ENCODE measurements at places on chromosomes 5 and 9.

DNA sequence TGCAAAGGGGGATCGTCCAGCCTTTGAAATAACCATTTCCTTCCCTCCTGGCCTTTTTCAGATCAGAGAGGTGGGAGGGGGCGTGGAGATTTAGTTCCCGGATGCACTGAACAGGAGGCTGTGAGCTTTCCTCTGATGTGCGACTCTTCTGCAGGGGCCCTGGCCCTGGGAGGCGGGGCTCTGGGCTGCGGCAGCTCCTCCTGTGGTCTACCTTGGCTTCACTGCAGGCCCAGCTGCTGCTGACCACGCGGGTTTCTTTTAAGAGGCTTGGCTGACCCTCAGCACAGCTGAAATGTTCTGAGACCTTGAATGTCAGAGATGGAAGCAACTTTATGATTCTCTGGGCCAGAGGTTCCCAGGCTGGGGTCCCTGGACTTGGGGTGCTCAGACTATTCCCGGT is 27.0 kb upstream of the COL15A1 start:
- DNase-seq, result no peak

- no peak for DNase-seq
Measured at GRCh38 chr5:67133217-67133616, 63.4 kb downstream of the CD180 start.

DNA sequence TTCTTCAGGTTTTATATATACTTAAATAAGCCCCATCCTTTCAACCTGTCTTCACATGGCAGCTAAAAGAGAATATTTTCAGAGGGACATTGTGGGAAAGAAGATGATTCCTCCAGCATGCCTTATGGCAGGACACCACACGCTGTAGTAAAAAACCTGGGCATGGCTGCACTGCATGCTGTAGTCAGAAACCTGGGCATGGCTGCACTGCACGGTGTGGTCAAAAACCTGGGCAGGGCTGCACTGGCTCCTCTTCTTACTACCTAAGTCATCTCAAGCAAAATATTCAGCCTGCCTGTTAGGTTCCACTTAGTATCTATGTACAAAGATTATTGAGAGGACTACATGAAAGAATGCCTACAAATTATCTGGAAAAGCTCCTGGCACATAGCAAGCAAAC is 153.6 kb downstream of the BRINP1 start:
- no peak for DNase-seq

DNA sequence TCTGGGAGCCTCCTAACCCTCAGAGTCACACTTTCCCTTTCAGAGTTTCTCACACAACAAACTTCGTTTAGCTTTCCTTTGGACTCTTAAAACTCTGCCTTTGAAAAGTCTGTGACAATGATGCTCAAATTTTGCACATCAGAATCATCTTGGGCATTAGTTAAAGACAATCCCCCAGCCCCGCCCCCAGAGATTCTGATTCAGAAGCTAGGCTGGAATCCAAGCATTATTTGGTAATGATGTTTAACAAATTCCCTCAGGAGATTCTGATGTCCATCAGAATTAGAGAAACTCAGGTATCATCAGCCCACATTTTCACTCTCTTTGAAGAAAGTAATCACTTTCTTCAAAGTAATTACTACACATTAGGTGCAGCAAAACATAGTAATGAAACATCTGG is 9.6 kb upstream of the PLPP1 start:
- no peak for DNase-seq

DNA sequence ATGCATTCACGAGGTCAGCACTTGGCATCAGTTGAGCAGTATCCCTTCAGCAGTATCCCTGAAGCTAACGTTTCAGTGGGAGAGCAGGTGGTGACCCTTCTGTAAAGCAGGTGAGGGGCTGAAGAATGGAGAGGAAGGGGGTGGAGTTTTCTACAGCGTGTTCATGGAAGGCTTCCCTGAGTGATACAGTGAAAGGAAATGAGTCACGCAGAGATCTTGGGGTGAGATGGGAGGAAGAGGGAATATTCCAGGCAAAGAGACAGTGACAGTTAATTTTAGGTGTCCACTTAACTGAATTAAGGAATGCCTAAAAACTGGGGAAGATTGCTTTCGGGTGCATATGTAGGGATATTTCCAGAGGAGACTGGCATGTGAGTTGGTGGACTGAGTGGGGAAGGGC is 25.7 kb downstream of the TAS2R1 start:
- no peak for DNase-seq

DNA sequence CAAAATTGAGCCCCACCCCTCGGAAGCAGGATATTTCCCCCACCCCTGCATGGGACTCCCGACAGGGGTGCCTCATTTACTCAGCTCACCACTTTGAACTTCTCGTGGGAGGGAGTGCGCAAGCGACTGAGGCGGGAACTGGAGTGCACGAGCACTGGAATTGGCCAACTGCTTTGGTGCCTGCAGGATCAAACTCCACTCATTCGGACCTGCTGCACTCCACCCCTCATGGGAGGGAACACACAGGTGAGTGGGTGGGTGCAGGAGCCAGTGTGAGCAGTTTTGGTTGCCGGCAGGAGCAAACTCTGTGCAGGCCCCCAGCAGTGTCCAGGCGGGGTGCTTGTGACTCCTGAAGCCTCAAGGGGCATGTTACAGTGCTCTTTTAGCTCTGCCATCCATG is 301.2 kb downstream of the TUSC1 start:
- DNase-seq, result no peak

- DNase-seq, result no peak
Measured at GRCh38 chr9:68751556-68751955, 46.5 kb downstream of the PIP5K1B start.

GRCh38 chr9:90442723-90443122 is 199.9 kb downstream of the DIRAS2 start:
- no peak for DNase-seq

- no peak for DNase-seq
Measured at GRCh38 chr5:3202570-3202969, 393.1 kb upstream of the IRX1 start.

- no peak for DNase-seq
Measured at GRCh38 chr9:97572196-97572891, 60.8 kb downstream of the TSTD2 start.

DNA sequence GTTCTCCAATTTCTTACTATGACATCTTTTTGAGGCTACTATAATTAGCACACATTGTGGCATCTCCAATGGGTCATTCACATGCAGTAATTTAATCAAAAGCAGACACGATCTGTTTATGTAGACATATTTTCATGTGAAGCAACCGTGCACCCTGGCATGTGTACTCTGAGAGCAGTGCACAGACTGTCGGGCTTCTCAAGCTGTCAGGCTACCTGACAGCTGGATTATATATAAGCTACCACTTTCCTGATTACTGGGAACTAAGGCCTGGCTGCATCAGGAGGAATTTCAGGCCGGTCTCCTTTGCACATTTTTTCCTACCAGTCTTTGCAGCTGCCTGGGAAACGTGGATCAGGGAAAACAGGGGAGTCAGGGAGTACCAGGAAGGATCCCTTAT is 197.5 kb downstream of the MAPKAP1 start:
- DNase-seq, result no peak

DNA sequence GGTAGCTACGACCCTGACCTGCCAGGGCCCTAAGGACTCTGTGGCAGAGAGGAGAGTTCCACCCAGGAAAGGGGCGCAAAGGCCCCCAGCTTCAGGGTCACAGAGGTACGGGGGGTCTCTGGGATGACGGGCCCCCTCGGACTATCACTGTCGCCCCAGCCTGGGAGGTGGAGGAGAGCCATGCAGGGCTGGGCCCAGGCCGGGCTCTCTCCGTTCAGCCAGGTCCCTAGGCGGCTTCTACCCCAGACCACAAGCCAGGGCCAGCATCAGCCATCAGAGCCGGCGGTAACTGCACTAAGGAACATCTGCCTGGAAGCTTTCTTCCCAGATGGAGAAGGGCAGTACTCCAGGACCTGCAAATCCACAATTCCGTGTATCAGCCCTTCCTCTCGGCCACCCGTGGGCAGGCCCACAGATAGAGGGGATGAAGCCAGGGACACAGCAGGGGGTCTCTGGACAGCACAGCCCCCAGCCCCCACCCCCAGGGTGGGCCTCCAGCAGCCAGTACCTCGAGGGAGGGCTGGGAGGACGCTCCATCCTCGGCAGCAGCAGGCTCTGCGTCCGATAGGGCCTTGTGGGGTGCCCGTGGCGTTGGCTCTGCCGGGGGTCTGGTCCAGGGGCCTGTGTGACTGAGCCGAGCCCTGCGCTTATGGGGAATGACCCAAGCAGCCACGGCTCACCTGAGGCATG is 38.4 kb downstream of the NACC2 start:
- no peak for DNase-seq

GRCh38 chr5:94423411-94423810 is 195.0 kb downstream of the KIAA0825 start:
- no peak for DNase-seq

GRCh38 chr5:100634937-100635534 is 99.9 kb downstream of the FAM174A start:
- DNase-seq, result no peak

GRCh38 chr5:16754601-16755000 is 137.8 kb upstream of the RETREG1 start:
- no peak for DNase-seq

DNA sequence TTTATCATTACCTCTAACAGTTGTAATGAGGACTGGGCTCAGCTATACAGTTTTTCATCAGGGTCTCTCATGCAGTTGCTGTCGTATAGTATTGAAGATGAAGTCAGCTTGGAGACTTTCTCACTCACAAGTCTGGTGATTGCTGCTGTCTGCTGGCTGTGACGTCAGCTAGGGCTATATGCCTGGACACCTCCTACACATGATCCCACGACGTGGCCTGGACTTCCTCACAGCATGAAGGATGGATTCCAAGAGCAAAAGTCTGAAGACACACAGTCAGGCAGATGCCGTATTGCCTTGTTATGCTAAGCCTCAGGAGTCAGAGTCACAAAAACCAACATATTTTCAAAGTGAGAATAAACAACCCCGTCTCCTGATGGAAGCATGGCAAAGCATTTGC is 193.3 kb downstream of the LURAP1L start:
- DNase-seq, result no peak

DNA sequence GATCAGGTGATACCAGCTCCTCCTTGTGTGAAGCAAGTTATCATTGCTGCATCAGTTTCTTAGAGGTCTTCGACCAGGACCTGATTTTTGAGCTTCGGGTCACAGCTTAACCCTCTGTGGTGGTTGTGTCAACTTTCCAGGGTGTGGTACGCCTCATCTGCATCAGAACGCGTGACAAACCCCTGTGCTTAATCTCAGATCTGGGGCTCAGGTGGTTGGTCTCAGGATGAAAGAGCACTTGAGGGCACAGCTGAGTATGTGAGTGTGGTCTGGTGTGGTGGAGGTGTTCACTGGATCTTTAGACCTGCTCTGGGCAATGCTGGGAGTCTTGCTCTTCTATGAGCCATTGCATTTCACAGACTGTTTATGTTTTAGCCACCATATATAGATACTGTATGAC is 64.1 kb downstream of the OSTF1 start:
- DNase-seq, result no peak

DNA sequence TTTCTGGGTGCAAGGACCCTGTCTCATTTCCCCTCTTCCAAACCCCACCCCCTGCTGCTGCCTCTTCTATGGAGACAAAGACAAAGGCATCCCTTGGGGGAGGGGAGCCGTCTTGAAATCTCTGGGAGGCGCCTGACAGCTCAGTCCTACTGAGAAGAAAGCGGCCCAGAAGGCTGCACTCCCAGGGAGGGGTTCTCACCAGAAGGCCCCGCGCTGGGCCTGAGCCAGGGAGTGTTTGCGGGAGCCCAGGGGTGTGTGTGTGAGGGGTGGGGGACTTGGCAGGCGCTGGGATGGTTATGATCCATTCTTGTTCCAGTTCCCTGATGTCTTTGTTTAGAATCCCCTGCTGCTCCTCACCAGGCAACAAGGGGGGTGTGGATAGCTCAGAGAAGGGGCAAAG is 45.7 kb upstream of the ALDH1B1 start:
- DNase-seq, result no peak

DNA sequence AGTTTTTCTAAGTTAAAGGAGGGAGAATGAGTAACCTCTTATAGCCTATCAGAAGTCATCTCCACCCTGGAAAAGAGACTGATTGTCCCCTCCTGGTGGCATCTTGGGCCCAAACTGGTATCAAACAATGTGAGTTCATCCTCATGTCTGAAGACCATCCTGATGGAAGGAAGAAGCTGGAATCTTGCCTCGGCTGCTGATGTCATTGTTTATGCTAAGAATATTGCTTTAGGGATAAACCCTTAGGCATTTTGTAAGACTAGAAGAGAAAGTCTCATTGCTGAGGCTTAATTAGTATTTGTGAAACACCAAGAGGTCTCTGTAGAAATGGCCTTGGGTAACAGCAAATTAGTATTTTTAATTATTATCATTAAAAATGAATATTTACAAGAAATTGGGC is 65.7 kb upstream of the KCNN2 start:
- DNase-seq, result no peak

GRCh38 chr5:119301906-119302305 is 53.9 kb upstream of the TNFAIP8 start:
- no peak for DNase-seq

DNA sequence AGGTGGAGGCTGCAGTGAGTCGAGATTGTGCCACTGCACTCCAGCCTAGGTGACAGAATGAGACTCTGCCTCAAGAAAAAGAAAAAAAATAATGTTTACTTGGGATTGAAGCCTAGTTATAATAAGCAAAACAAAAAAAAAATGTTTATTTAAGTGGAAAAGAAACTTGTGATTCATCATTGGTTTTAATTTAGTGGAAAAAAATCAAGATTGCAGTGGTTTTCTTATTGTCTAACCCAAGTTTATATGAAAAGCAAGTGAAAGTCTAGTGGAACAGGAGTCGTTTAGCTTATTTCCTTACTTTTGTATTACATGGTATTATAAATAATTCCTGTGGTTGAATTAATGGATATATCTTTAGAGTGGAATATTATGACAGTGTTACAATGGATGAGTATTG is 8.4 kb downstream of the CNOT8 start:
- DNase-seq, result no peak

- DNase-seq, result no peak
Measured at GRCh38 chr5:114411380-114411931, 49.6 kb downstream of the KCNN2 start.

DNA sequence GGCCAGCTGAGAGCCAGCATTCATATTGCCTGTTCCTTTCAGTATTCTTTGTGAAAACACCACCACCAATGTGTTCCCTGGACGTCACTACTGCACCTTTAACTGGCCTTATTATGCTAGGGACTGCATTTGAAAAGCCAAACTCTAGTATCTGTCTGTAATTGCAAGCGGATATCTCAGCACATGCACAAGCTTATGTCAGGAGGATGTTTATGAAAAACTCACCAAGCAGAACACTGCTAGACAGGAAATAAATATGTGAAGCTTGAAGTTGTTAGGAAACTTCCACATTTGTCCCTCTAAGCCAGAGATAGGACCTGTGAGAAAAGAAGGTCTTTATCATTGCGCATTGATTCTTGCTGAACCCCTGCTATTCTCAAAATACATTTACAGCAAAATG is 135.4 kb upstream of the CCDC152 start:
- DNase-seq, result no peak

- DNase-seq, result no peak
Measured at GRCh38 chr9:34576597-34577399, 12.7 kb downstream of the CNTFR start.

- DNase-seq, result no peak
Measured at GRCh38 chr5:73391441-73391881, 57.1 kb downstream of the FOXD1 start.

All from brain pericyte (primary cell).